ENCODE measurements at places on chromosomes 13 and 19. TPM values are rescaled to one million over a fixed set of nuclear protein-coding genes. Genes with fewer than 3 reads are reported as not detected.

GRCh38 chr13:29435125-29435911 lies 160.2 kb downstream of the SLC7A1 start:
- no peaks in the 10 kb centered on the region for H3K4me1 ChIP-seq
- DNase-seq, result no peak
- no peak overlapping the region for H3K4me3 ChIP-seq
- peaks cover 20% of the 10 kb centered on the region for H3K27me3 ChIP-seq

HCN2 gene
- total RNA-seq, result 2.6 TPM

- DNase-seq, result no peak
- no peak overlapping the region for H3K27ac ChIP-seq
- no peaks in the 10 kb centered on the region for H3K36me3 ChIP-seq
- H3K4me1 ChIP-seq, result no peaks in the 10 kb centered on the region
- no peak overlapping the region for H3K4me3 ChIP-seq
Observed at GRCh38 chr13:53238261-53238660, 209.6 kb downstream of the OLFM4 start.

DNA sequence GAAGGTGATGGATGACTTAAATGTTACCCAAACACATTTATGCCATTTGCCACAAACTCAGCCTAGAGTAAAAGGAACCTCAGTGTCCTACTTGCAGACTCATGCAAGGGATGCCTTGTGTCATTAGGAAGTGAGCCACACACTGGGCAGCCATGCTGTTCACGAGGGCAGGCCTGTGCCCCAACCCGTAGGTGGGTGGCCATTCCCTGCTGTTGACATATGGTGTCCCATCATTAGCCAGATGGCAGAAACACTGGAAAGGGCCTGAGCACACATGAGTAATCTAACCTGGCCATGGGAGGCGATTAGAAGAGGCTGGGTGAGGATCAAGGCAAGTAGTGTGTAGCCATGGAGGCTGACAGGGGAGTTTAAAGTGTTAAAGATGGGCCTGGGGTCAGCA lies 9.7 kb upstream of the LRCH1 start:
- H3K36me3 ChIP-seq, result no peaks in the 10 kb centered on the region
- H3K27ac ChIP-seq, result no peak overlapping the region
- H3K4me3 ChIP-seq, result no peak overlapping the region
- no peak for DNase-seq

GPR183 gene
- 45.1 TPM for total RNA-seq

All from activated CD4-positive, alpha-beta T cell treated with anti-CD3 and anti-CD28 coated beads, Interleukin-2, amount 10 ng/mL, durations not matched to agents 7 days and 5 days (primary cell).